ENCODE measurements at places on chromosomes 5 and 9.

- DNase-seq, result peak; percentile 11
Measured at GRCh38 chr9:114777821-114778609, 27.8 kb downstream of the TNFSF15 start.

- DNase-seq, result no peak
Measured at GRCh38 chr5:132389585-132390286, 20.2 kb downstream of the SLC22A5 start.

- no peak for DNase-seq
Measured at GRCh38 chr5:127820910-127821553, 117.8 kb downstream of the CCDC192 start.

GRCh38 chr5:65928322-65928752 lies 2.0 kb downstream of the ERBIN start:
- DNase-seq, result no peak

DNA sequence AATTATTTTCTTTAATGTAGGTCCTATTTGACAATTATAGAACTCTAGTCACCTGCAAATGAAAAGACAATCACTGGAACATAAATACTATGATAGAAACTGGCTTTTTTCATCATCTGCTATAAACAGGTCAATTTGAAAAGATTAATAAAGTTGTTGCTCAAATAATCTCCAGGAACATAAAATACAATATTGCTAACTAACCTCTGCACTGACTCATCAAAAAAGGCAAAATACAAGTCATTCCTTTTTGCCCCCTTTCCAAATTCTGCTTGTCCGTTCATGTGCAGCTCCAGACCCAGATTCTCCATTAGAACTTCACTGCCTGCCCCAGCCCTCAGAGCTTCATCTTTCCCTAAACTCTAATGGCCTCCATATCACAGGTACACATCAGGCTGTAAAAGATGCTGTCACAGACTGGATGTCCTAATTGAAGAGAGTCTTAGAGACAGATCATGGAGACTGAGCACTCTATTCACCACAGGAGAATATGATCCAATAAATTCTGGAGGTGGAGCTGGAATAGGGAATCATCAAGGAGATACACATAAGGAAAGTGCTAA lies 1.6 kb downstream of the DCTN4 start:
- no peak for DNase-seq

GRCh38 chr9:91425271-91425670 lies 1.6 kb upstream of the NFIL3 start:
- no peak for DNase-seq

DNA sequence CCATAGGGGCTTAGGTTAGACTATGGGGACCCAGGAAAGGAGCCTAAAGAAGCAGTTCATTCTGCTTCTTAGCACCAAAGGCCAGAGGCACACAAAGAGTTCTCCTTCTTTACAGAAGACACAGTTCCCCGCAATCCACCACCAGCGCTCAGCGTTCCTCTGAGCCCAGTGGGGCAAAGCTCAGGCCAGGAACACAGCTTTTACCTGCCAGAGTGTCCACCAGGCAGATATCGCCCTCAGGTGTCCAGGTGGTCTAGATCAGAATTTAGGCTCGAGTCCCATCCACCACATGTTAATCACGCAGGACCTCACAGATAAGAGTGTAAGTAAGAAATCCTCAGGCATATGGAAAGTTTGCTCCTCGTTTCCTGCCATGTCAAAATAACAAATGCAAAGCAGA lies 53.0 kb downstream of the UBE2QL1 start:
- no peak for DNase-seq

DNA sequence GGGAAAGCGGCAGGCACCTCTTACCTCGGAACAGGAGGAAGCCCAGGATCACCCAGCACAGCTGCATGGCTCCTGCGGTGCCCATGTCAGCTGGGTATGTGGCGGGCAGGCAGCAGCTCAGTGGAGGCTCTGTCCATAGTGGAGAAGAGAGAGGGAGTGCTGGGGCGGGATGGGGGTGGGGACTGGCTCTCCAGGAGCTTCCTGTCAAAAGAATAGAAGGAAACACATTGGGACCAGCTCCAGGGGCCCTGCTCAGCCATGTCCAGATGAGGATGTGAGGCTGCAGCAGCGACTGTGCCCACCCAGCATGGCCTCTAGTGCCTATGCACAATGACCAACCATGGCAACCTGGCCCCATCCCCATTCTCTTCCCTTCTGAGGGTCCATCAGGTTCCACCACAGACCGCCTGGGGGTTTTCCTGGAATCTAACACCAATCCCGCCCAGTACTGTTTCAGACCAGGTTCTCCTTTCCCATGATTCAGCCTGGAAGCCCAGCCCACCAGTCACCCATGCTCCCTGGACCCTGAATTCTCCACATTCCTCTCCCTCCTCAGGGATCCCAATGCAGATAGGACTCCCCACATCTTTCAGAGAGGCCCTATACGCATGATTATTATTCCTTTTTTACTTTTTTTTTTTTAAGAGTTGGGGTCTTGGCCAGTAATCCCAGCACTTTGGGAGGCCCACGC lies at the start of gene ECSCR:
Gene ECSCR (minus strand): TSS at position 158 of the 691 bp plus-strand sequence. CDS start 73 bp downstream, at position 85.
- DNase-seq, result no peak

DNA sequence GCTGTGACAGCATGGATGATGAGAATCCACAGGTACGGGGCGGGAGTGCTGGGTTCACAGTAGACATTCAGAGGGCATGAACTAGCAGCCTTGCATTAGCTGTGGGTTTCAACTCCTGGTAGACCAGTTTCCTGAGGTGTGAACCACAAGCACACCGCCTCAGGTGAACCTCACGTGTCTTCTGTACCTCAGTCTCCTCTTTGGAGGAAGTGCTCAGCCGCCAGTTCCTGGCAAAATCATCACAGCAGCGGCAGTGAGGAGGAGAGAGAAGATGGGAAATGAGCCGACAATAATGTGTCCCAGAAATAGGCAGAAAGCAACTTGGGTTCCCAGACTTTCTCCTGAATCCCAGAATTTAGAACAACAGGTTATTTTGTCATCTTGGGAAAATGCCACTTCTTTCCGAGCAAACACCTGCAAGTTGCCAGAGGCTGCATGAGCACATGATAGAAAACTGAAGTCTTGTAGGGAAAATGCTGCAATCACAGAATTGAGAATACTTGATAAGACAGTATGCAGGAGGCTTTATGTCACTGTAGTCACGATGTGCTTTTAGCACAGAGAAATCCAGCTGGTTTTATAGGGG lies 258.5 kb downstream of the AOPEP start:
- peak; percentile 11 for DNase-seq

GRCh38 chr9:135065804-135066203 lies 21.7 kb upstream of the OLFM1 start:
- no peak for DNase-seq

DNA sequence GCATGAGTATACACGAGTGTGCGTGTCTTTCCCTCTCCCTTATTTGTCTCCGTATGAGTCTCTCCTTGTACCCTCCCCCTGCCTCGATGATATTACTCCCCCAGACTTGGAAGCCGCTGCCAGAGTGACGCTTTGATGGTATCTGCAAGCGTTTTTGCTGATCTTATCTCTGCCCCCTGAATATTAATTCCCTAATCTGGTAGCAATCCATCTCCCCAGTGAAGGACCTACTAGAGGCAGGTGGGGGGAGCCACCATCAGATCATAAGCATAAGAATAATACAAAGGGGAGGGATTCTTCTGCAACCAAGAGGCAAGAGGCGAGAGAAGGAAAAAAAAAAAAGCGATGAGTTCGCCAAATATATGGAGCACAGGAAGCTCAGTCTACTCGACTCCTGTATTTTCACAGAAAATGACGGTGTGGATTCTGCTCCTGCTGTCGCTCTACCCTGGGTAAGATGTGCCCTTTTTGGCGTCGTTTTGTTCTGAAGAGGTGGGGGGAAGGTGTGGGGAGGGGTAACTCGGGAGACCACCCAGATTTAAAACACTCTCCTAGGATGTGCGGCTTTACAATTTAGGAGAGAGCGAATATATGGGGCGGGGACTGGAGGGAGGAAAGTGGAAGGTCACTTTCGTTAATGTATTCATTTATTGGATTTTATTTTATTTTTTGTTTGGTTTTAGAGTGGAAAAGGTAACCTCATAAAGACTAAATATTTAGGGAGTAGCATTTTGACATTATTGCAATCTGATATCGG lies at the start of gene GABRG2:
Gene GABRG2 (plus strand): TSS at position 119 of the 757 bp plus-strand sequence. CDS start 227 bp downstream, at position 346.
- no peak for DNase-seq

DNA sequence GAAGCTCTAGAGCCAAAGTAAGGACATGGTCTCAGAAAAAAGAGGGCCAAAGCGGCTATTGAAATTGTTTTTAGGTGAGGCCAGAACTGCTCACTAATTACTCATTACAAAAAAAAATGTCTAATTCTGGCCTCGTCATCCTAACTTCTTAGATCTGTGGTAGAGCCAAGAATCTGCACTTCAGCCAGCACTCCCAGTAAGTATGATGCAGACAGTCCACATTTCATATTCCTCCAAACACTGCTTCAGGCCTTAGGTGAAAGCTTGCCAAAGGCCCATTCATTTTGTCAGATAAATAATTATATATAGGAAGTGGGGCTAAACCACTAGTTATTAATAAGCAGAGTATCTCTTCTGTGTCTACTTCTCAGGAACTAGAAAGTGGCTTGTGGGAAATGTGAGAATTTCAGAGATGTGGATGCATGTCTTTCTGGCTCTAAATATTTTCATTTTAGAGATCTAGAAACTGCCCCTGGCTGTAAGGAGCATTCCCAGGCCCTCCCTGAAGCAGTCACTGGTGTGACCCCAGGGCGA lies 554.0 kb downstream of the TLE4 start:
- DNase-seq, result no peak

DNA sequence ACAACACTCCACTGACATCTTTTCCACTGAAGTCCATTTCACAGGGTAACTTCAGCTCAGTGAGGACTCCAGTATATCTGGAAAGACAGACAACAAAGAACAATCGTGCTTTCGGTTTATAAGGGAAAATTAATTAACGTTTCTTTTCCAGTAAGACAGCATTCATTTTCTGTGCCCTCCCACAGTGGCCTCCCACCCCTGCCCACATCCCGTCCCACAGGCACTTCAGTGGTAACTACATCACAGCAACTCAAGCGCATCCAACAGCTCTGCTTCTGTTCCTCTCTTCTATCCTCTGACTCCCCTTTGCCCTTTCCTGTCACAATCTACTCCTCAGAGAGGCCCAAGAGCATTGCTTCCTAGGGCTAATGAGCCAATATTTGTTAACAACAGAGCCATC lies 40.3 kb downstream of the GLDC start:
- no peak for DNase-seq

- DNase-seq, result no peak
Measured at GRCh38 chr5:68922172-68922987, 171.4 kb upstream of the SLC30A5 start.

DNA sequence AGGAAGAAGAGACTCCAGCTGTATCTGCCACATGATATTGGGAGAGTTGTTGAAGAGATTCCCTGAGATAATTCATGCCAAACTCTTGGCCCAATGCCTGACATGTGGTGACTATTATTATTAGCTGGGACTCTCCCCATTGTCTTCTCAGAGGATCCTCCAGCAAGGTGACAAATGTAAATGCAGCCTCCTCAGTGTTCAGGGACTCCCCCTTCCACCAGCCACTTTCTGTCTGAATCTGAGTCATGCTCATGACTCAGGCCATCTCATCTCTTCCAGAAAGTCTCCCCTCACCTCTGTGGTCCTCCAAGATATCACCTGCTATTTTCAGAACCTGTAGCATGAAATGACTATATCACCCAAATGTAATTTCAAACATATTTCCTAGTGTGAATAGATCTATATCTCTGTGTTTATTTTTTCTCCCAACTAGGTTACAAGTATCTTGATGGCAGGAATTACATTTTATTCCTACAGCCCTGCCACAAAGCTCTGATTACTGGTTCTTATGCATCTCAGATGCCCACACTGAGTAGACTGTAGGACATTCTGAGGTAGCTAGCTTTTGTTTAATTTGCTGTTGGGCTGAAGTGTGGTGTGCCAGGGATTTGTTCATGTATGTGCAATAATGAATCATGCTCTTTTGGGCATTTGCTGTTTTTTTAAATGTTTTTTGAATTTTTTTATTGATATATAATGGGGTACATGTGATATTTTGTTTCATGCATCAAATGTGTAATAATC lies 126.6 kb upstream of the IL12B start:
- peak; percentile 8 for DNase-seq

GRCh38 chr5:89436464-89436863 lies 553.5 kb upstream of the MEF2C start:
- DNase-seq, result no peak

DNA sequence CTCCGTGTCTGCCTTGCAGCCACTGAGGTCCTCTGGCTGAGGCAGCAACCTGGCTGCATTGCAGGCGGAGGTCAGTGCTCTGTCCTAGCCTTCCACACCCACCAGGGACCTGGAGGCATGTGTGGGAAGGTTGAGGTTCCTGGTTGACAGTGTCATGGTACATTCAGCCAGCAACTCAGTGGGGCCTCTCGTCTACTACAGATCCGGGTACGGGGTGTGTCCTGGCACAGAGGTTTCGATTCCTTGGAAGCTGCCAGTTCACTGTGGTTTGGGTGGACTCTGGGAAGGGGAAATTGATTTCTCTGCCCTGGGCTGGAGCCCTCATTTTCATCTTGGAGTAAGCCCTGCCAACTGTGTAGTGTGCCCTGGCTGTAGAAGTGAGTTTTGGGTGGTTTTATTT lies 45.1 kb downstream of the PDE8B start:
- no peak for DNase-seq

DNA sequence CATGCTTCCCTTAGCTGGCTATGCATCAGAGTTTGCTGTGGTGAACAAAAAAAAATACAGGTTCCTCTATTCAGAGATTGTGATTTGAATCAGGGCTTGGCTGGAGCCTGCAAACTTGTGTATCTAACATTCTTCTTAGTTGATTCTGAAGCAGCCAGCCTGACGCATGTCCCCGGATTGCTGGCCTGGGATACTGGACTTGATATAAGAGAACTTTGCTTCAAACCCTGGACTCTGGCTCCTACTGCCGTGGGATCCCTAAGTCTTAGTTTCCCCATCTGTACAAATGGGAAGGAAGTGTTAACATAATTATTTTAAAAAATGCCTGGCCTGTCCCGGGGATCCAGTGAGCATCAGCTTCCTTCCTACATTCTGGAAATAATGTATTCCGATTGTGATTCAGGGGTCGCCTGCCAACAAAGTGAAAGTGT lies 292.8 kb downstream of the ARHGEF28 start:
- DNase-seq, result no peak

DNA sequence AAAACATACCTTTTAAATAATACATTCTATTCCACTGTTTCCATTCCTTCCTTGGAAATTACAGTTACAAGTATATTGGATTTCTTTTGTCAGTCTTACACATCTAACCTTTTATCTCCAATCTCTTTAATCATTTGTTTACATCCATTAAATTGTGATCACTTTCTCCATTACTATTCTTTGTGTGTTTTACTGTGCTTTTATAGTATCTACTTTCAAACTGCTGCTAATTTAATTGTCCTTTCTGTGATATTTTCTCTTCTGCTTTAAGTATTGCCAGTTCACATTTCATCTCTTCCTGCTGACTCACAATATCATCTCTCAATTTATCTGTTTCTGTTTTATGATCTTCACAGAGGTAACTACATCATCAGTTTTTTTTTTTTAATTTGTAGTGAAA lies 39.6 kb downstream of the AGTPBP1 start:
- no peak for DNase-seq

- no peak for DNase-seq
Measured at GRCh38 chr5:39328731-39329130, 35.6 kb downstream of the C9 start.

DNA sequence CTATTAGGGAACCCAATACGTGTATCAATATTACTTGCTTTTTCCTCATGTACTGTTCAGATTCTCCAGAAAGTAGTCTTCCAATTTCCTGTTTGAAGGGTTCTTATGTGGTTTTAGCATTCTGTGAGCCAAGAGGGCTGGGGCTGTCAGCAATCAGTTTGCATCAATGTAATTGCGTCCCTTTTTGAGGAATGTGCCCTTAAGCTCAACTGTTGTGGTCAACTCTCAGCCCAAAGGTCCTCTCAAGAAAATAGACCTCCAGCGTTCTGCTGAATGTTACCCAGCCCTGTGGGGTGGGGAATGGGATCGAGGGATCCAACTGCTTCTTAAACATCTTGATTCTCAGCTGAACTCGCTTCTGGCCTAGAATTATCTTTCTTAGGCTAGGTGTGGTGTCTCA lies 43.8 kb upstream of the CDK20 start:
- no peak for DNase-seq
